ENCODE measurements at places on chromosomes 5 and 9. TPM values are rescaled to one million over a fixed set of nuclear protein-coding genes. Genes with fewer than 3 reads are reported as not detected.

SEC16A gene
- 29.2 TPM for total RNA-seq

SCGB3A2 gene
- not detected for total RNA-seq

OSMR gene
- 82.8 TPM for total RNA-seq

ELAVL2 gene
- total RNA-seq: 0.92 TPM

CYSRT1 gene
- total RNA-seq: 0.59 TPM

SLC6A19 gene
- not detected for total RNA-seq

OR13C5 gene
- total RNA-seq: not detected

PCDHGC4 gene
- total RNA-seq: 0.12 TPM
